ENCODE measurements at places on chromosomes 5 and 9.

- DNase-seq = no peak
Measured at GRCh38 chr9:81150016-81150625, 539.2 kb downstream of the TLE1 start.

- DNase-seq = no peak
Measured at GRCh38 chr9:73026375-73026774, 73.5 kb upstream of the ALDH1A1 start.

DNA sequence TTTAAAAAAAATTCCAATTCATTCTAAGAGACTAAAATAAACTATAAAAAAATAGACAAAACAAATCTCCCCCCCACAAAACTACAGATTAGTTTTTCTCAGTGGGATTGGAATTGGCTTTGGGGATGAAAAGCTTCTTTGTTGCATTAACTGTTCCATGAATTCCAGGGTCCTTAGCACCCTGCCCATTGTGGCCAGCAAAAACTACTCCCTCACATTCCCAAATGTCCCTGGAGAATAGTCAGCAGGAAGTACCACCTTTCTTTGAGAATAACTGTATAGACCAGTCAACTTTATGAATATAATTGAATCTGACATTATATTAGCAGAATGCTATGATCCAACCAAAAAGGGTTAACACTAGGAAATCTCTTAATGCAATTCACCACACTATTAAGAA is 147.9 kb downstream of the LPAR1 start:
- no peak for DNase-seq

DNA sequence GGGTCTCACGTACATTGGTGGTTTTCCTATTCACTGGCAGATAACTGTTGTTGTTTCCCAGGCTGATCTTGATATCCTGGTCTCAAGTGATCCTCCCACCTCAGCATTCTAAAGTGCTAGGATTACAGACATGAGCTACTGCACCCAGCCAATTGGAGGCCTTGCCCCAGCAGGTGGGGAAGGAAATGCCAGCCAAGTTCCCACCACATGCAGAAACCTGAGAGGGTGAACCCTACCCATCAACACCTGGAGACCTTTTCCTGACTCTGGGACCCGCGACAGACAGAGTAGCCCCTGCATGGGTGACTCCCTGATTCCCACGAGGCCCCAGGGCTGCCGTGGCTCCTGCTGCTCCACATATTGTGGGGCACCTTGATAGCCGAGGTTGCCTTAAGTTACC is 107.7 kb downstream of the GDA start:
- no peak for DNase-seq

DNA sequence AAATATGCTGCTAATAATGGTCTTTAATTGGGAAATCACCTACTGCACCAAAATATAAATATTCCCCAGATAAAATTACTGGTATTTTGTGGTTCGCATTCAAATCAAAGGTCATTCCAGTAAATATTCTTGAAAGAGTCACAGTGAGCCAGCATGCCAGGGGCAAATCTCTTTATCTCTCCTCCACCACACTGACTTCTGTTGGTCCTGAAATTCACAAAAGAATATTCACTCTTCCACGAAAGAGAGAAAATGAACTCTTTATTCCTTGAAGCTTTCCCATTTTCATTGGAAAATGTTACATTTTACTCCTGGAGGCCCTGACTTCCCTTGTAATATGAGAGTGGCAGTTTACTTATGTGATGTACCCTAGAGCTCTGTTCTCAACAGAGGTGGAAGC is 39.7 kb downstream of the ZNF366 start:
- no peak for DNase-seq

DNA sequence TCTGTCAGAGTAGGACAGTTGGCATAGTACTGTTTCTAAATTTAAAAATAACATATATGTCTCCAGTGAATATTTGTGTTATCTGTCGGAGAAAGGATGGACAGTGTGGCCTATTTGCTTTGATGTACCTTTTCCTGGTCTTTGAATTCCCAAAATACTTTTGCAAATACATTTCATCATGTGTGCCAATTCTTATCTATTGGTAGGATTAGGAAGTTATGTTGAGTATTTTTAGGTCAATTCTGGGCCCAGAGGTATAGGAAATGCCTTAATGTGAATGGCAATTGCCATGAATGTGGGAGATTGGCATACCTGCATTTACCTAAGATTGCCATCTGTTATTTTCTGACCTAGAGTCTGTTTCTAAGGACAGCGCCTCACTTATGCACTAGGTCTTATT is 5.8 kb downstream of the FOCAD start:
- no peak for DNase-seq

- no peak for DNase-seq
Measured at GRCh38 chr5:179165421-179166170, 105.4 kb downstream of the ZNF354C start.

DNA sequence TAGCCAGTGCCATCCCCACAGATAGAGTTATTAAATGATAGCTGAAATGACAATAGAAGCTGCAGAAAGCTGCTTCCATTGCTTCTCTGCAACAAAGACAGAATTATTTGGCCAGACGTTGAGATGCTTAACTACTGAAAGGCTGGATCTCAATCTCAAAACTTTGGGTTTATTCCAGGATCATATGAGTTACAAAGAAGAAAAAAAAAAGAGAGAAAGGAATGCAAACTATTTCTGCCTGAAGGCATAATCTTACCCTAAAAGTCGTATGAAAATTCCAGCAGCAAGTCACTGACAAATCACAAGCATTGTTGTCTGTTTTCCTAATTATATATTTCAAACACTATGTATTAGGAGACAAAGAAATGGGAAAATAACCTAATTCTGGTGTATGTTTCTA is 12.8 kb upstream of the TYRP1 start:
- DNase-seq = no peak

GRCh38 chr9:36987409-36987808 is 46.7 kb downstream of the PAX5 start:
- no peak for DNase-seq

- DNase-seq = no peak
Measured at GRCh38 chr5:76521240-76521758, 101.9 kb downstream of the F2RL2 start.

- DNase-seq = no peak
Measured at GRCh38 chr5:140391312-140391711, 10.3 kb upstream of the ANKHD1 start.

- DNase-seq = no peak
Measured at GRCh38 chr5:109671136-109671535, 18.6 kb upstream of the MAN2A1 start.

- DNase-seq = no peak
Measured at GRCh38 chr5:10859393-10860195, 98.6 kb upstream of the DAP start.

GRCh38 chr5:115417076-115417475 is 120.6 kb upstream of the CCDC112 start:
- DNase-seq = no peak

- DNase-seq = no peak
Measured at GRCh38 chr5:154783774-154784460, 28.7 kb downstream of the LARP1 start.

DNA sequence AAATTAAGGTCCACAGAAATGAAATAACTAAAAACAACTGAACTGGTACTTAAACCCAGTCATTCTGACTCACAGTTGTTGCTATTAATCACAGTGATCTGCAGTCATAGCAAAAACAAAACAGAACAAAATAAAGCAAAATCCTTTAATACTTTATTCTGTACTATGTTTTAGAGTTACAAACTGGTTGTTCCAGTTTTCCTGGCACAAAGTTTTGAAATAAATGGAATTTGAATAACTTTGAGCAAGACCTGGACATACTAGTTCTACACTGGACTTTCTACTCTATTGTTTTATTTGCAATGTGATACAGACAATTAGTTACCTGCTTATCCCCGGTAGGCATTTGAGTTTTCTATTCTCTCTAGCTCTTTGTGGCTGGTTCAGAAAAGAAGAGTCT is 147.9 kb downstream of the DMRT2 start:
- DNase-seq = no peak

GRCh38 chr5:40428126-40428525 is 251.6 kb upstream of the PTGER4 start:
- no peak for DNase-seq

- DNase-seq = no peak
Measured at GRCh38 chr5:142621227-142621626, 64.7 kb downstream of the FGF1 start.

DNA sequence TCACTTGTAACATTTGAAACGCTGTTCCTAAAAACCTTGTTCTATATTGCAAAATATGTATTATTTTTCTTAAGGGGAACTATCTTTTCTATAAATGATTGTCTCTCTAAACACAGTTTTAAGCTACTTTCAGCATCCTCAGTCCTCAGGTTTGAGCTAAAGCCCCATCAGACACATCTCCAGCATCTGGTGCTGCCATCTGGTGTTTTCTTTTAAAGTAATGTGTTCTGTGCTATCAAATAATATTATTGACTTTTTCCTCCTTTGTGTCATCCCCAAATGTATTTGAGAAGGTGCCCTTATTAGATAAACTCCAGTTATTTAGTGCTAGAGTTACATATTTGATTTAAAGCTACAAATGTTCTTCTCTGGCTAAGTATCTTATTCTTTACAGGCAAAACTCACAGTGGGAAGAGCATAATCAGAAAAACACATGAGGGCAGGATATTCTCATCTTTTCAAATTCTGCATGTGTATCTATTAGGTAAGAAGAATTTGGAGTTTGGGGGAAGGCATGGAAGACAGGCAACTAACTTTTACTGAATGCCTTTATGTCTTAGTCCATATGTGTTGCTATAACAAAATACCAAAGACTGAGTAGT is 27.5 kb downstream of the ZNF474 start:
- DNase-seq = no peak

- no peak for DNase-seq
Measured at GRCh38 chr5:6541256-6542013, 91.4 kb downstream of the NSUN2 start.

DNA sequence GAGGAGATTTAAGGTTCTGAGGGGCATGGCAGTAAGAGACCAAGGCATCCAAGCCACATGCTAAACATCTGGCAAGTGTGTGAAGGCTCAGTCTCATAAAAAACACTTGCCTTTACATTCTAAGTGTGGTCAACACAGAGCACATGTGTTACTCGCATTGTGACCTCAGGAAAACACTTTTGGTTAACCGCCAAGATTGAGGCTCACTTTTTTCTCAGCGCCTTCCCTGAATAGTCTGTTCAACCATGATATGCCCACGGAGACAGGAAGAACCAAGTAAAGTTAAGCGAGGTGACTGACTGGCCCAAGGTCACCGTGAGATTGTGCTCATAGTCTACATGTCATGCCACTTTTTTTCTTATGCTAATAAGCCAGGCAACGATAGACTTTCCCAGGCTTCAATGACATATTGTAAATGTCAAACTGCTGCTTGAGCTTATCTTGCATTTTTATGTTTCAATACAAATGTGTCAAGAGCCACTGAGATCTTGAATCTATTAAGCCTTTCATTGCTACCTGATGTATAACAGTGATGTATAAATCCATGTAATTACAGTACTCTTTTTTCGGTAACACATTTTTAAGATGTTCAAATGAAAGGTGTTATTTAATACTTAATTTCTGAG is 21.1 kb upstream of the IL9 start:
- no peak for DNase-seq

DNA sequence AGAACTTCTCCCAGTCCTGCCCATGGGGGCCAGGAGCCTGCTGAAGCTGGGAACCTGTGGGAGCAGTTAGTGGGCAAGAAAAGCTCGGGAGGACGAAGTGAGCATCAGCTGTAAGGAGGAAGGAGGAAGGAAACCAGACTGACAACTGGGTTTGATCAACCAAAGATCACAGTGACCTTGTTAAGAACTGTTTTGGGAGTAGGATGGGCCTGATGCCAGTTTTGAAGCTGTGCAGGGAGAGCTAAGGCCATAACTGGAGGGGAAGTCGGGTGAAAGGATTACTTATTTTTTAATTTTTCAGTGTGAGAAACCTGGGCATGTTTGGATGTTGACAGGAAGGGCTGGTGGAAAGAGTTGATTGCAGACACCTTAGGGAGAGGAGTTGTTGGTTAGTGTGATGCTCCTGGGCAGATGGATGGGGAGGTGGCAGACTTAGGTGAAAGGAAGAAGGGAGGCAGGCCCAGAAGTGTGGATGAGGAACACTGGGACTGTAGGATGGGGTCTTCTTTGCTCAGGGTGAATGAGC is 58.3 kb upstream of the KLF4 start:
- no peak for DNase-seq

DNA sequence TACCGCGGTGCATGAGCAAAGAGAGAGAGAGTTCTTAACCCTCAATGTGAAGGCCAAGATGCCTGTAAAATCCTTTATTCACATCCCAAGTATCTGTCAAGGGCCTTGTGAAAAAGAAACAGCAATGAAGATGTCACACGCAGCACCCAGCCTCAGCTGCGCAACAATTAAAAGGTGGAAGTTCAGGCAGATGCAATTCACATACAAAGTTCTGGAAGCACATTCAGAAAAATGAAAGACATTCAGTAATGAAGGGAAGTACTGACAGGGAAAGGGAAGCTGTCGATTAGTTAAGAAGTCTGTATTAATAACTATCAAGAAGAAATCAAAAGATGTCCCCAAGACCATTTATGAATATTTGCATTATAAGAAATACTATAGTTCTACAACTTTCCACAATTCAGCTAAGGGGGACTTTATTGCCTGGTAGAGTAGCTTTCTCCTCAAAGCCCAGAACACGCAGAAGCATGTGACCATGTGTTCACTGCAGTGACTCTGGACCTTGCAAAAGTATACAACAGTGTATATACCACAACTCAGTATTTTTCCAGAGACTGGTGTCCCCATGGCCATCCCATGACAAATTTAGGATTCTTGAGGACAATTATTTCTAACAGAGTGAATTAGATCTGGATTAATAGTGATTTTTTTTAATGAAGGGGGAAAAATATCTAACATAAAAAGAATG is 137.5 kb downstream of the CDK5RAP2 start:
- no peak for DNase-seq

- DNase-seq = no peak
Measured at GRCh38 chr9:777978-778377, 63.5 kb upstream of the DMRT1 start.

- DNase-seq = no peak
Measured at GRCh38 chr5:9094582-9094981, 451.3 kb downstream of the SEMA5A start.

GRCh38 chr5:150312518-150312917 is 9.8 kb upstream of the ARSI start:
- no peak for DNase-seq

DNA sequence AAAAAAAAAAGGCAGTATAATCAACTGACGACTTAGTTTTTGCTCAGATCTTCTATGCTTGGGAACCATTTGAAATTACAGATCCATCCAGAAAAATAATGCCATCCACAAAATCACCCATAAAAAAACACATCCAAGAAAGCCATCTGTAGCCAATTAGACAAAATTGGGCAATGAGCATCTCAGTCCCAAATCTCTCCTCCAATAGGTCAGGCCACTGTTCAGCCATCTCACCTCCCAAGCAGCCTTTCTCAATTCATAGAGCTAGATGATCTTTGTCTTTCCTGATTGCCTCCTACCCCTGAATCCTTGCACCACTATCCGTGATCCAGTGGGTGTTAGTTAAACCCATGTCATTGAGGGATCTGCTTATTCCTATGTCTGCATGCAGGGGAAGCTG is 139.6 kb downstream of the SCAMP1 start:
- no peak for DNase-seq

- DNase-seq = no peak
Measured at GRCh38 chr5:155629597-155629996, 616.0 kb downstream of the KIF4B start.

- no peak for DNase-seq
Measured at GRCh38 chr5:109823597-109823996, 133.9 kb downstream of the MAN2A1 start.
